Spinal cord (tissue), 10 donors: ENCODE measurements at places on chromosomes 2 and 18. TPM values are rescaled to one million over a fixed set of nuclear protein-coding genes. Genes with fewer than 3 reads are reported as not detected.

DNA sequence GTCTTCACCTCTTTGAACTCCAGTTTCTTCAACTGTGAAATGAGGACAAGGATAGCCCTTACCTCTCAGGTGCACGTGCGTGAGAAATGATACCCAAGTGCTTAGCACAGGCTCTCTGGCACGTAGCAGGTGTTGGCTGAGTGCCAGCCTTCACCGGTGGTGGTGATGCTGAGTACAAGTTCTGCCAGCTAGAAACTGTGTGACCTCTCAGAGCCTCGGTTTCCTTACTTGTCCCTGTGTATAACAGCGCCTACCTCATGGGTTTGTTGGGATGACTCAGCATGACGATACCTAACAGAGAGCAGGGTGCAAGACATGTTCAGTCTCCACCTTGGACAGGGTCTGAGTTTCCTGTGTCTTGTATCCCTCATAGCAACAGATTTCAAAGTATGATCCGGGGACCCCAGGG, 205.1 kb downstream of the TNS1 start:
- H3K27me3 ChIP-seq: no peaks in the 10 kb centered on the region
- no peak overlapping the region for H3K27ac ChIP-seq
- peaks cover 14% of the 10 kb centered on the region for H3K4me1 ChIP-seq
- no peak for DNase-seq

- DNase-seq: no peak
- no peak overlapping the region for H3K4me3 ChIP-seq
- no peaks in the 10 kb centered on the region for H3K27me3 ChIP-seq
- peaks cover 5% of the 10 kb centered on the region for H3K4me1 ChIP-seq
- H3K36me3 ChIP-seq: no peaks in the 10 kb centered on the region
Measured at GRCh38 chr2:230658577-230658876, 54.1 kb upstream of the CAB39 start.

DNA sequence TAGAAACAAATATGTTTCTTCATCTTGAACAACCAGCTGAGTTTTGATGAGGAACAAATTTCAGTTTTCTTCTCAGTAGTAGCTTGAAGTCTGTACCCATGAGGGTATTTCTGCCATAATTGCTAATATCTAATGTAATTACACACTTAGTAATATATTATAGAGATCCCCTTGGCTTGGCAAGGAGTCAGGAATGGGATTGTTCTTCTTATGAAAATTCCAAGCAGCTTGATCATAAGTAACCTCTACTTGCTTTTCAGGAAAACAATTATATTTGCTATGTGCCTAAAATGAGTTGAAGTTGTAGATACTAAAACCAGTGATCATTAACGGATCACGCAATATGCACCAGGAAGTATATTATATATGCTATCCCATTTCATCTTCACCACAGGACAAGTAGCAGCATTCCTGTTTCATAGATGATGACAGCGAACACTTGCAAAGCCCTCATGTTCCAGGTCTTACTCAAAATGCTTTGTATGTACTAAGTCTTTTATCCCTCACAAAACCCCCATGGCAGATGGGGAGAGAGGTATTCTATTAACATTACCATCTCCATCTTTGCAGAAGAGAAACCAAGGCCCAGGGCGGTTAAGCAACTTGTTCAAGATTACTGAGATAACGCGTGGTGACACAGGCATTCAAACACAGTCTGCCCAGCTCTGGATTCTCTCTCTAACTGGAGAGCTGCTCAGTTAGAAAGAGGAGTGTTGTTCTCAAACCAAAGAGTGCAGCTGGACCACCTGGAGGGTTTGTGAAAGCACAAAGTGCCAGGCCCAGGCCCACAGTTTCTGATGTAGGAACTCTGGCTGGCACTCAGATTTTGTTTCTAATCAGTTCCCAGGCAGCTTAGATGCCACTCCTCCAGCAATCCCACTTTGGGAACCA, 21.8 kb upstream of the RGPD4 start:
- H3K27ac ChIP-seq: no peak overlapping the region
- H3K27me3 ChIP-seq: no peaks in the 10 kb centered on the region
- H3K4me3 ChIP-seq: no peak overlapping the region

DNA sequence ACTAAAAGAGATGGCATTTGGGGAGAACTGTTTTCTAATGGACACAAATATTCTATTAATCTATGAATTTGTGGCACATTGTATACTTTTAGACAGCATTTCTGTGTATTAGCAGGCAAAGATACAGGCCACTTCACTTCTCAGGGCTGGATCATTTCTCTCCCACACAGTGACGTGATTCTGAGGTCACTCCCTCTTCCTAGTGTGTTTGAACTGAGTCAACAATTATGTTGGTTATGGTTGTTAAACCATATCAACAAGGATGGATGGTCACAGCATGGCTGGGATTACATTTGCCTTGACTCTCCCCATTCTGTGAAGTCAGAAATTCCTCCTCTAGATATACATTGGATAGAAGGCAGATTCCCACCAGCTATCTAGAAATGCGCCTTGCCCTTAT, 11.6 kb downstream of the NOSTRIN start:
- no peak overlapping the region for H3K4me3 ChIP-seq
- no peak overlapping the region for H3K27ac ChIP-seq
- DNase-seq: no peak
- H3K27me3 ChIP-seq: no peaks in the 10 kb centered on the region
- H3K36me3 ChIP-seq: no peaks in the 10 kb centered on the region

- H3K4me1 ChIP-seq: peaks cover 39% of the 10 kb centered on the region
- no peaks in the 10 kb centered on the region for H3K36me3 ChIP-seq
- H3K4me3 ChIP-seq: no peak within 1 kb of the TSS
- no peak for DNase-seq
Measured at GRCh38 chr2:86790676-86791572, at the start of gene CD8A. CD8A (minus strand) TSS chr2:86790913; CDS start chr2:86790825, 88 bp downstream.

DNA sequence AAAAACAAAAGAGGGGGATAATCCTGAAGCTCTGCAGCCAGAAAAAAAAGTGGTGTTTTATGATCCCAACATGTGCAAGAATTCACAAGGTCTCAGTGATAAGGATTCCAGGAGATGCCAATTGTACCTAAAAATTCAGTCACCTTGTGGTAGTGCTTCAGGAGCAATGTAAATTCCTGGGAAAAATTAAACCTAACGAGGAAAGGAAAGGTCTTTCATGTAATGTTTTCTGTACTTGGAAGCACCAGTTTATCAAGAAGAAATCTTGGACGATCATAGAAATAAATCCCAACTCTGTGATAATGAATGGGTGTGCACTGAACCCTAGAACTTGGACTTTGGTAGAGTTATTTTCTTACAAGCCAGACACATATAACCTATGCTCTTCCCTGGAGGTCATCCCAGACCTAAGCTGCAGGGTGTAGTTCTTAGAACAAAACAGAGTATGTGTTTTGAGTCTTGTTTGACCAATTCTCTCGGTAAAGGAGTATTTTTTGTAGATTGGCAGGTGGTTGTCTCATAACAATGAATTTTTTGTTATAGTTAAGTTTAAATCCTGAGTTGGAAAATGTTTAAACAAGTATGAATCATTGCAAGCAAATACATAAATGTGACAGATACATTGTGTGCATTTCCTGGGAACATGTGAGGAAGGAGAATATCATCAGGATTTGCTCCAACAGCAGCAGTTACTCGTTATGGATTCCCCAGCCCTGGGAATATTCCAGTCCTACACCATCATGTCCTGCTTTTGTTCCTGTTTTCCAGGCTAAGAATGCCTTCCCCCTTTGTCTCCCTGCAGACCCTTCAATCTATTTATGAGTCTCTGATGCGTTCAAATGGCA, 224.6 kb downstream of the NAPG start:
- no peak overlapping the region for H3K4me3 ChIP-seq
- no peaks in the 10 kb centered on the region for H3K27me3 ChIP-seq
- no peaks in the 10 kb centered on the region for H3K36me3 ChIP-seq
- H3K27ac ChIP-seq: no peak overlapping the region
- no peaks in the 10 kb centered on the region for H3K4me1 ChIP-seq

DNA sequence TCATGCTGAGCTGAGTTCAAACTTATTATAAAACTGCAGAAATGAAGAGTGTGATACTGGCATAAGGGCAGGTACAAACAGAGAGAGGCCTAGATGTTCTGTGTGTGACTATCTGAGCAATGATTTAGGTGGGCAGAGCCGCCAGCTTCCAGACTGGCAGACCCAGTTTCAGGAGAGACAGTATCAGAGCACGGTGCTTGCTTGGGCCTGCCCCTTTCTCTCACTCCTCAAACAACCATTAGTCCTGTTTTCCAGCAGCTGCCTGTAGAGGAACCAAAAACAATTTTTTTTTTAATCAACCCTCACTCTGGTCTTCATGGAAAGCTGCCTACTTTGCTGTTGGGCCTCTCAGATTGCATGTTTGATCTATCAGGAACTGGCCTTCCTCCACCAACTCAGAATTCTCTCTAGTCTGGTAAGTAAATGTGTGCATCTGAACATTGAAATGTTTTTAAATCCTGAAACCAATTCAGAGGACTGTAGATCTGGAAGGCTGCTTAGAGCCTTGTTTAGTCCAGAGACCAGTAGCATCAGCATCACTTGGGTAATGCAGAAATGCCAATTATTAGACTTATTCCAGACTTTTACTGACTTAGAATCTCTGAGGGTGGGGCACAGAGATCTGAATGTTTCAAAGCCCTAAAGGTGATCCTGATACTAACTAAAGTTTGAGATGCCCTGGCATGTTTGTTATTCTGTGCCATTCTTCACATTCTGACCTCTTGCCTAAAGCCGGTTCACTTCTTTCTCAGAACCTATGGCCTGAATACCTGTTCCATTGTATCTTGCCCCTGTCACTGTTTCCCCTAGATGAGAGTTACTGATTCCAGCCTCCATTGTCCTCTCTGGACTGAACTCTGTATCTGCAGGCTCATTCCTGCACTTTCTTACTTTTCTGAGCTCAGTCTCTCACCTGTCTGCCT, 24.8 kb upstream of the CRIM1 start:
- no peak overlapping the region for H3K27ac ChIP-seq

GRCh38 chr2:136407952-136408318, 290.0 kb upstream of the CXCR4 start:
- no peak overlapping the region for H3K27ac ChIP-seq
- H3K36me3 ChIP-seq: no peaks in the 10 kb centered on the region
- no peak for DNase-seq
- no peak overlapping the region for H3K4me3 ChIP-seq
- no peaks in the 10 kb centered on the region for H3K27me3 ChIP-seq
- H3K4me1 ChIP-seq: peaks cover 11% of the 10 kb centered on the region

GRCh38 chr2:177114712-177115111, 97.9 kb upstream of the HNRNPA3 start:
- H3K27ac ChIP-seq: no peak overlapping the region
- no peaks in the 10 kb centered on the region for H3K27me3 ChIP-seq
- H3K36me3 ChIP-seq: no peaks in the 10 kb centered on the region
- no peak for DNase-seq

DNA sequence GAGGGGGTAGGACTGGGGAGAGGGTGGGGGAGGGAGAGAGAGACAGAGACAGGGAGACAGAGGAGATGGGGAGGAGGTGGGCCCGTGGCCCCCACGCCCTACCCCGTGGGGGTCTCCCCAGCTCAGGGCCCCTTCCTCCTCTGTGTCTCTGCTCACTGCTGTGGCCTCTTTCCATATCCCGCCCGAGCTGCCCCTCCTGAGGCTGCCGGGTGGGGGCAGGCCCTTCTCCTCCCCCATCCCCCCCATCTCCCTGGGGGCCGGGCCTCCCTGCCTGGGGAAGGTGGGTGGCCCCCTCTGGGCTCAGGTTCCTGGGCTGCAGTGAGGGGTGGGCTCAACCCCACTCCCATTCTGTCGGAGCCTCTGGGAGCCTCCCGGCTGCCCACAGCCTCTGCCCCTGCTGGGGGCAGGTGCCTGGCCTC, 332 bp upstream of the PDCD1 start:
- H3K27ac ChIP-seq: peak overlapping the region; percentile 61
- no peak overlapping the region for H3K4me3 ChIP-seq
- no peak for DNase-seq
- peaks cover 55% of the 10 kb centered on the region for H3K4me1 ChIP-seq
- peaks cover 2% of the 10 kb centered on the region for H3K27me3 ChIP-seq
- H3K36me3 ChIP-seq: peaks cover 3% of the 10 kb centered on the region

DNA sequence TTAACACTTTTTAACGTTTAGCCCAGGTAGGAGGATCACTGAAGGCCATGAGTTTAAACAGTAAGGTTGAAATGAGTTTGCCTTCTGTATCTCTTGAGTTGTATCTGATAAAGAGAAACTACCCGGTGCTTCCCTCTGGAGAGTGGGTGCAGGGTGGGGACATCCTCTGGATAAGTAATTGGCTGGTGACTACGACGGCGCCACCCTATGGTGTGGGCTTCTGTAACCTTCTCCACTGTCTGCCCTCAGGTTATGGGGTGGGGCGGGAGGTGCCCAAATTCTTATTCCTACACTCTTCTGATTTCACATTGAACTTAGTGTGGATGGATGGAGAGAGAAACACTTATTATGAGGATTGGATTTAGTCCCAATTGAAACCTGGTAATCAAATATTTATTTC, 68.8 kb downstream of the LDLRAD4 start:
- no peak for DNase-seq
- peaks cover 11% of the 10 kb centered on the region for H3K4me1 ChIP-seq
- H3K36me3 ChIP-seq: peaks cover 7% of the 10 kb centered on the region
- H3K27me3 ChIP-seq: no peaks in the 10 kb centered on the region
- H3K4me3 ChIP-seq: no peak overlapping the region

- DNase-seq: no peak
- no peaks in the 10 kb centered on the region for H3K4me1 ChIP-seq
- no peak overlapping the region for H3K4me3 ChIP-seq
- no peak overlapping the region for H3K27ac ChIP-seq
Measured at GRCh38 chr2:25615920-25616319, 57.5 kb downstream of the DTNB start.

- DNase-seq: no peak
- H3K27me3 ChIP-seq: no peaks in the 10 kb centered on the region
- H3K27ac ChIP-seq: no peak overlapping the region
- peak overlapping the region; percentile 0 for H3K4me3 ChIP-seq
Measured at GRCh38 chr2:166373951-166374350, 1.8 kb downstream of the SCN9A start.

DNA sequence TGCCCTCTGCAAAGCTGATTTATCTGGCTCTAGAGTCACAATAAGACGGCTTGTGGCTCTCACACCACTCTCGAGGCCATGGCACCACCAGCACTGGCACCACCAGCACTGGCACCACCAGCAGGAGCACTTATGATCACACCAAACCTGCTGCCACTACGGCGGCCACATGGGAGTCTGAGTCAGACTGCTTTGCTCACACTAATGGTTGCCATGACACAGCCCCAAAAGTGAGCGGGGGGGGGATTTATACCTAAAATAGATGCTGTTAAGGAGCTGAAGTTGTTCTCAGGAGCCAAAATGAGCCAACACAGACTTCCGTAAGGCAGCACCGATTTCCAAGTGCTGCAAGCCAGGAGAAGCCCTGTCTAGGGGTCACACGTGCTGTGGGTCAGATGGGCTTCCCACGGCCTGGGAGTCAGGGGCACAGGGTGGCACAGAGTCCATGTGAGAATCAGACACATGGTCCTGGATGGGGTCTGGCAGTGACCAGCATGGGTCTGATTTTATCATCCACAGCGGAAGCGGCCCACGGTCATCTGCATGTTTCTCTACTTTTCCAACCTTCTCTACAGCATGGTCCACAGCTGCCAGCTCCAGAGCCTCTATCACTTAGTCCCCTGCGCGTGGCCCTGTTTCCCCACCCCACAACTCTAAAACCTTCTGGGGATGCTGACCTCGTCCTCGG, 16.7 kb downstream of the DNMT3A start:
- no peak overlapping the region for H3K4me3 ChIP-seq
- H3K27ac ChIP-seq: no peak overlapping the region
- no peaks in the 10 kb centered on the region for H3K27me3 ChIP-seq
- DNase-seq: peak; percentile 52

Gene HOXD10
- total RNA-seq: not detected

Gene UGT1A10
- total RNA-seq: not detected

Gene PLCD4
- 8.3 TPM for total RNA-seq

Gene RASGRP3
- total RNA-seq: 23.4 TPM

Gene INO80D
- 11.6 TPM for total RNA-seq

Gene NRP2
- total RNA-seq: 79.1 TPM

Gene PRSS56
- total RNA-seq: 1.5 TPM
